ENCODE measurements at places on chromosomes 5 and 9. TPM values are rescaled to one million over a fixed set of nuclear protein-coding genes. Genes with fewer than 3 reads are reported as not detected.

DNA sequence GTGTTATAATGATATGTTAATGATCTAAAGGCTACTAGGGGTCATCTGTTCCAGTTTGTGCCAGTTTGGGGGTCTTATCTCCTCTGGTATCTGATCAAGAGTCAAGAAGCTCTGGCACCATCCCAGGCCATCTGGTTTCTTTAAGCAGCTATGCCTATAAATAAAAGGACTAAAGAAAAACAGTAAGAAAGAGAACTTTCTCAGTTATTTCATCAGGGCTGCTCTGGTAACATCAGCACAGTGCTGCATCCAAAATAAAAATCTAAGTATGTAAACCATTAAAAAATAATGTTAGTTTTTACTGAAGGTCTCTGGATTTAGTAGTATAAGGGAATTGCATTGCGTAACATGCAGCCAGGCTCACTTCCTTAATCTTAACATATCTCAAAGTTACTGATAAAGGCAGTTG, 185.0 kb downstream of the NR2F1-AS1 start:
- DNase-seq = no peak

DNA sequence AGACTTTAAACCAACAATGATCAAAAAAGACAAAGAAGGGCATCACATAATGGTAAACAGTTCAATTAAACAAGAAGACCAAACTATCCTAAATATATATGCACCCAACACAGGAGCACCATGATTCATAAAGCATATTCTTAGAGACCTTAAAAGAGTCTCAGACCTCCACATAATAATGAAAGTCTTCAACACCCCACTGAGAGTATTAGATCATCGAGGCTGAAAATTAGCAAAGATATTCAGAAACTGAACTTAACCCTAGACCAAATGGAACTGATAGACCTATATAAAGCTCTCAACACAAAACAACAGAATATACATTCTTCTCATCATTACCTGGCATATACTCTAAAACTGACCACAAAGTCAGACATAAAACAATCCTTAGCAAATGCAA, 11.7 kb upstream of the SPINK14 start:
- DNase-seq = no peak

Gene EQTN
- not detected for total RNA-seq

DNA sequence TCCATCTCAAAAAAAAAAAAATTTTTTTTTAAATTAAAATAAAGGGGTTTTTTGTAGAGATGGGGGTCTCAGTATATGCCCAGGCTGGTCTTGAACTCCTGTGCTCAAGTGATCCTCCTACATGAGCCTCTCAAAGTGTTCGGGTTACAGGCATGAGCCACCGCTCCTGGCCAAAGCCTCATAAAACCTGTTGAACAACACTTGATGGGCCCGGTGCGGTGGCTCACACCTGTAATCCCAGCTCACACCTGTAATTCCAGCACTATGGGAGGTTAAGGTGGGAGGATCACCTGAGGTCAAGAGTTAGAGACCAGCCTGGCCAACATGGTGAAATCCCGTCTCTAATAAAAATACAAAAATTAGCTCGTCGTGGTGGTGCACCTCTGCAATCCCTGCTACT, 7.7 kb upstream of the NPM1 start:
- no peak for DNase-seq

DNA sequence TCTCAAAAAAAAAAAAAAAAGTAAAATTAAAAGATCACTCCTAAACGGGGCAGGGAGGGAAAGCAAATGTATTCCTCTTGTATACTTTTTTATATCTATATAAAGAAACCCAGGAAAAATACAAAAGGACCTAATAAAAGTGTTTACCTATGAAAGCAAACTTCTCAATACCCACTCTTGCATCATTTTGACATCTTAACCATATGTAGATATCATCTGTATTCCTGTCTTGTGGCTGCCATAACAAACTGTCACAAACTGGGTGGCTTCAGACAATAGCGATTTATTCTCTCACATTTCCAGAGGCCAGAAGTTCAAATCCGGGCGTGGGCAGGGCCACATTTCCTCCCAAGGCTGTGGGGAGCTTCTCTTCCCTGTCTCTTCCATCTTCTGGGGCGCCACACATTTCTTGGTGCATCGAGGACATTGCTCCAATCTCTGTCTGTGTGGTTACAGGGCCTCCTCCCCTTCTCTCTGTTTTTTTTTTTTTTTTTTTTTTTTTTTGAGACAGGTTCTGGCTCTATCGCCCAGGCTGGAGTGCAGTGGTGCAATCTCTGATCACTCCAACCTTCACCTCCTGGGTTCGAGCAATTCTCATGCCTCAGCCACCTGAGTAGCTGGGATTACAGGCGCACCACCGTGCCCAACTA, 58.4 kb upstream of the IL17B start:
- no peak for DNase-seq

Gene SPINK7
- not detected for total RNA-seq

DNA sequence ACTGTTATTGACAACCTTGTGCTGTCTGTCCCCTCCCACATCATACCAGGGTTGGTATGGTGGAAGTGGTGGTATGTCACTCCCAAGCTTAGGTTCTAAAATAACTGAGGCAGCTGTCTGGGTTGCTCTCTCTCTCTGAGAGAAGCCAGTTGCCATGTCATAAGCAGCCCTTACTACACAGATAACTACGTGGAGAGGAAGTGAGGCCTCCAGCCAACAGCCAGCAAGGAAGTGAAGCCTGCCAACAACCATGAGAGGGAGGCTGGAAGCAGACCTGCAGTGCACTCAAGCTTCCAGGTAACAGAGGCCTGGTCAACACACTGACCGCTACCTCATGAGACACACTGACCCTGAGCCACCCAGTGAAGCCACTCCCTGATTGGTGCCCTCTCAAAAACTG, 18.6 kb downstream of the CTNNAL1 start:
- no peak for DNase-seq

Gene PNPLA7
- total RNA-seq = 21.4 TPM

Gene TENT4A
- 34.5 TPM for total RNA-seq

All from thoracic aorta (tissue), 2 donors.